ENCODE measurements at places on chromosomes 5 and 9.

DNA sequence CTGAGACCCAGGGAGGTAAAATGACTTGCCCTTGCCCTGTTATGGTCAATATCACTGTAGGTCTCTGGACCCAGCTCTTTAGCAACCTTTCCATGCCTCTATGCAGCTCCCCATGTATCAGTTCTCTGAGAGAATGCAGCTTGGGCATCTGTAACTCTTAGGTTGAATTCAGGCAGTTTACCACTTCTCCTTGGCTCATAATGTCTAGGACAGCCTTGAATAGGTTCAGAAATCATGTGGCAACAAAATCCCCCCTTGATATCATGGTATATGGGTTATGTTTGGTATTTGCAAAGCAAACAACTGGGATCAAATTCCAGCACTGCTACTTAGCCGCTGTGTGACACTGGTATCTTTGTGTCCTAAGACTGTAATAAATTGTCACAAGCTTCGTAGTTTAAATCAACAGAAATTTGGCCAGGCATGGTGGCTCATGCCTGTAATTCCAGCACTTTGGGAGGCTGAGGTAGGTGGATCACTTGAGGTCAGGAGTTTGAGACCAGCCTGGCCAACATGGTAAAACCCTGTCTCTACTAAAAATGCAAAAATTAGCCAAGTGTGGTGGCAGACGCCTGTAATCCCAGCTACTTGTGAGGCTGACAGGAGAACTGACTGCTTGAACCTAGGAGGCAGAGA lies 10.7 kb upstream of the SUB1 start:
- no peak for DNase-seq

DNA sequence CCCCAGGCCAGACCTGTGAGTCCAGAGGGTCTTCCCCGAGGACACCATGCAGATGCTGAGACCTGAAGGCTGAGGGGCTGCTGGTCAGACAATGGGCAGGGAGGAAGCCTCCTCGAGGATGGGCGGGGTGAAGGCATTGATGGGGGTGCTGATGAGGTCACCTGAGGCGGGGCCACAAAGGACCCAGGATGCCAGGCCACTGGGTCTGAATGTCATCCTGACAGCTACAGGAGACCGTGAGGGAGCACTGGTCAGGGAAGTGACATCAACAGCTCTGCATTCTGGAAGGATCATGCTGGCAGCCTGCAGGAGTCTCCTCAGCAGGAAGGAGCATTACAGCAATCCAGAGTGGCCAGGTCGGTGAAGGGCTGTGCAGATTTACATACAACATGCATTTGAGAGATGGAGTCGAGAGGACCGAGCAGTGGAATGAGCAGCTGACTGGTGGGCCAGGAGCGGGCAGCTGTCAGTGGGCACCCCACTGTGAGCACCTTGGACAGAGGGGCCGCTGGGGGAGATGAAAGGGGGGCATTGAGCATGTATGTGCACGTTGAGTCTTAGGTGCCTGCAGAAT lies 77.7 kb upstream of the ADAMTS2 start:
- DNase-seq = no peak

GRCh38 chr9:20722221-20722620 lies 38.2 kb downstream of the FOCAD start:
- DNase-seq = no peak

DNA sequence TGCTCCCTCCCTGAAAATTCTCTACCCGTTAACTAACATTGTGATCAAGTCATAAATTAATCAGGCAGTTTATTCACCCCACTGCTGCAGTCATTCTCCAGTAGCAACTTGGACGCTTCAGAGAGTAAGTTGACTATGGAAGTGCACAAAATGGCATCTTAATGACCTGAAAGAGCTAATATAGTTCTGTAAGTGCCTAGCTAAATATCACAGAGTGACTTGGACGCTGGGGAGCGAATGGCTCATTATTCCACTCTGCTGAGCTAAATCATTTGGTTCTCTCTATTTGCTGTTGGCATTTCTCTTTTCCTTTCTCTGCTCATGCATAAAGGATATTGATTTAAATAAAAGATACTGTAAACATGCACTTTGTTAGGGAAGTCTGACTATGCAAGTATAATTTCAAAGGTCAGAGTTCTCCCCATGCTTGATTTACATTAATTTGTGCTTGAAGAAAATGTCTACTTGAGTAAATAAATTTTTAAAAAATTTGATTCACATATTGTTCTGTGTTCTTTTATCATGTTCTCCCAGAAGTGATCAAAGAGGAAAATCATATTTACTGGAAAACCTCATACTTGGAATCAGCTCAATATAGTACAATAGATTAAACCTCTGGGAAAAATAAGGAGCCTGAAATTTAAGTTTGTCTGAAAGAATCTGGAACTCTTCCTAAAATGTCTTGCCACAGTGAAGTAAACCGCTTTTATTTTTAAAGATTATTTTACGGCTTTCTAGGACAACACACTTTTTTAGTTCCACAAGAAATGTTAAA lies 169.5 kb upstream of the HAPLN1 start:
- DNase-seq = no peak

DNA sequence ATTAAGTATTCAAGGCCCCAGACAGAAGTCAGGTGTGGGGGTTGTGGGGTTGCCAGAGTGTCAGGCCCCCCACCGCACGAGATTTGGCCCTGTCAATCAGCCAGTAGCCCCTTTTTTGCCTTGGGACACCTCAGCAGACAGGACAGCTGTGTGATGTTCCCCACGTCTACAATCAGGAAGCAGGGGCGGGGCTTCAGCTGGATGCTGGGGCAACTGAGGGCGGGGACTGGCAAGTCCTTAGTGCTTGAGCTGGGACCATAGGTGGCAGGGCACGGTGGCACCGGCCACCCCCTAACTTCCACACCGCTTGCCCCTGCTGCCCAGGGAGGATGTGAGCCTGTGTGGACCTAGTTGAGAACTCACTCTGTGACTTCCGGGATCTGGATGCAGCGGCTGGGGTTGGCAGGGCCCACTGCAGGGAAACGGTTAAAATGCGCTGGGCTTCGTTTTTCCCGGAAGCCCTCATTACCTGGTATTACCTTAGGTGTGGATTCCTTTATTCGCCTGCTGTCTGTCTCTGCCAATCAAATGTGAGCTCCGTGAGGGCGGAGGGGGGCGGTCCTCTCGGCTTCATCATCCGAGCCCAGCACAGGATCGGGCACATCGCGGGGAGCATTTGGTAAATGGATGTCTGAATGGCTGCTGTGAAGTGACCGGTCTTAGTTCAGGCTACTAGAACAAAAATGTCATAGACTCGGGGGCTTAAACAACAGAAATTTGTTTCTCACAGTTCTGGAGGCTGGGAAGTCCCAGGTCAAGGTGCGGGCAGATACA lies 7.5 kb upstream of the GTF3C5 start:
- no peak for DNase-seq

Data from NCI-H2227 treated with DMSO at 0.1 percent for 48 hours (cell line).